Body of pancreas (tissue), 4 donors: ENCODE measurements at places on chromosomes 2 and 18.

- H3K27me3 ChIP-seq: no peaks in the 10 kb centered on the region
- no peaks in the 10 kb centered on the region for H3K4me1 ChIP-seq
- H3K27ac ChIP-seq: no peak overlapping the region
- H3K36me3 ChIP-seq: no peaks in the 10 kb centered on the region
- no peak overlapping the region for H3K4me3 ChIP-seq
These were observed 126.4 kb upstream of the EPAS1 start for GRCh38 chr2:46170611-46171350.

- no peak for DNase-seq
- no peaks in the 10 kb centered on the region for H3K27me3 ChIP-seq
- H3K4me1 ChIP-seq: no peaks in the 10 kb centered on the region
- H3K27ac ChIP-seq: no peak overlapping the region
These were observed 432.9 kb upstream of the MYT1L start for GRCh38 chr2:2764001-2764355.

- no peaks in the 10 kb centered on the region for H3K36me3 ChIP-seq
- peaks cover 24% of the 10 kb centered on the region for H3K4me1 ChIP-seq
- no peak for DNase-seq
- no peak overlapping the region for H3K27ac ChIP-seq
- no peak overlapping the region for H3K4me3 ChIP-seq
- no peaks in the 10 kb centered on the region for H3K27me3 ChIP-seq
These were observed 19.8 kb downstream of the GRHL1 start for GRCh38 chr2:9971105-9971818.

GRCh38 chr2:130720036-130720435, 8.8 kb upstream of the GPR148 start:
- H3K27me3 ChIP-seq: no peaks in the 10 kb centered on the region
- DNase-seq: no peak
- no peak overlapping the region for H3K4me3 ChIP-seq
- no peaks in the 10 kb centered on the region for H3K4me1 ChIP-seq

DNA sequence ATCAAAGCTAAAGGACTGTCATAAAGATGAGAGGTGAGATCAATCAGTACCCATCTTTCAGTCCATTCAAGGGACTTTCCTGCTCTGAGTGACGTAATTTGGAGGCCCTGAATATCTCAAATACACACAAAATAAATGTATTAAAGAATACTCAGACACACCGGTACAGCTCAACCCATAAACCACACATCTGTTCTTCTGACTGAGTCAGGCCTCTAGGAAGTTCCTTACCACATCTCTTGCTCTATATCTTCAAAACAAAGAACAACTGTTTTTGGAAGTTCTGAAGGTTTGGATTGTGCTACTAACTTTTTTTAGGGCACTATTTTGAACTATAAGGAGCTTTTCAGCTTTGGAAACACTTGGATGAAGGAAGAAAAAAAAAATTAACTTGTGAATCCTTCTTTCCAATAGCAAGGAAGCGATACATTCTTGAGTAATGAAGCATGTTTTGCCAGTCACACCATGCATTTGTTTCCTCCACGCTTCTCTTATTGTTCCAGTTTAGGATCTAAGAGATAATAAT, 866.5 kb upstream of the VRK2 start:
- H3K4me1 ChIP-seq: no peaks in the 10 kb centered on the region
- H3K27me3 ChIP-seq: no peaks in the 10 kb centered on the region
- no peak for DNase-seq
- no peak overlapping the region for H3K4me3 ChIP-seq
- H3K27ac ChIP-seq: no peak overlapping the region

- no peak for DNase-seq
- no peaks in the 10 kb centered on the region for H3K36me3 ChIP-seq
- no peaks in the 10 kb centered on the region for H3K27me3 ChIP-seq
- H3K27ac ChIP-seq: no peak overlapping the region
These were observed 32.8 kb upstream of the DOCK10 start for GRCh38 chr2:225074919-225075681.

DNA sequence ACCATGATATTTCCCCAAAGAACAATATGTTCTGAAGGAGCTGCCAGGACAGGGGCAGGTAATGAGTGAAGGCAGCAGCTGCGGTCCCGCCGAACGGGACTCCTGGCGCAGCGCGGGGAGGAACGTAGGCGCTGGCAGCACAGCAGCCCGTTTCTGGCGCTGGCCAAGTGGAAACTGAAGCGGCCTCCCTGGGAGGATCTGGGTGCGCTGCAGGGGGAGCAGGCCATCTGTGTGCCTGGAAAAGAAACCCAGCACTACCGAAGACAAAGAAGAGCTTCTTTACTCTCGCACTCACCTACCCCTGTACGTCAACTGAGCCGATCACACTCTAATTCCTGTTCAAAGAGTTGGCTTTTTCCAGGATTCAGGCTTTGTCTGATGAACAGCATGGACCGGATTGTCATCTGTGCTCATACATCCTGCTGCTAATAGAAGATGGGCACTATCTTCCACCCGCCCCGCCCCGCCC, 11.8 kb downstream of the G6PC2 start:
- no peak overlapping the region for H3K4me3 ChIP-seq
- no peaks in the 10 kb centered on the region for H3K27me3 ChIP-seq
- H3K36me3 ChIP-seq: no peaks in the 10 kb centered on the region
- H3K4me1 ChIP-seq: peaks cover 8% of the 10 kb centered on the region
- peak; percentile 35 for DNase-seq

- H3K27me3 ChIP-seq: no peaks in the 10 kb centered on the region
- no peaks in the 10 kb centered on the region for H3K4me1 ChIP-seq
- no peak overlapping the region for H3K4me3 ChIP-seq
- DNase-seq: peak; percentile 7
- H3K36me3 ChIP-seq: no peaks in the 10 kb centered on the region
- H3K27ac ChIP-seq: peak overlapping the region; percentile 69
These were observed 259.1 kb downstream of the XIRP2 start for GRCh38 chr2:167147271-167147941.

DNA sequence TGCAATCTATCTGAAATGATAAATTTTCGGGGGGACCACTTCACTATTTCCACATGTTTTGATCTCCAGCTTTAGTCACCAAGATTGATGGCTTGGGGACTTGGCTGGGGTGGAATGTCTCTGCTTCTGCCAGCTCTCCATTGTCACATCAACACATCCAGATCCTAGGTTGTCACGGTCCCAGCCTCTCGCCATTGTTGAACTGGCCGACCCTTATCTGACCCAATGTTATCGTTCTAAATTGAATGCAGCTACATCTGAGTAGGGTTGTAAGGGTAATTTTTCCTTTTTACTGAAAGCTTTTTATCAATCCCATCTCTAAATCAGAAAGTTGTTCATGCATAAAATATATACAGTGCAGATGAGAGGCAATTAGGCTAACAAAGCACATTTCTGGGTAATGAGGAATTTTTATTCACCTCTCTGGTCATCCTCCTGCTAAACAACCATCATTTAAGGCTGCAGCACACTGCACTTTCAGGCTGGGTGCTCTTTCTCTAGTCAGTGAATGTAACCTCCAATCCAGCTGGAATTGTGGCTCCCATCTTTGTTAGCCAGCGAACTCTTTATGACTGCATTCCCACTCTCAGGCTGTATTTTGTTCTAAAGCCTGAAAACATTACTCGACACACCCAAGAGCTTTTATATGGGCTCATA, 128.2 kb downstream of the COL4A4 start:
- H3K27me3 ChIP-seq: no peaks in the 10 kb centered on the region
- H3K36me3 ChIP-seq: no peaks in the 10 kb centered on the region
- H3K4me1 ChIP-seq: peaks cover 33% of the 10 kb centered on the region
- no peak for DNase-seq
- no peak overlapping the region for H3K27ac ChIP-seq
- no peak overlapping the region for H3K4me3 ChIP-seq

DNA sequence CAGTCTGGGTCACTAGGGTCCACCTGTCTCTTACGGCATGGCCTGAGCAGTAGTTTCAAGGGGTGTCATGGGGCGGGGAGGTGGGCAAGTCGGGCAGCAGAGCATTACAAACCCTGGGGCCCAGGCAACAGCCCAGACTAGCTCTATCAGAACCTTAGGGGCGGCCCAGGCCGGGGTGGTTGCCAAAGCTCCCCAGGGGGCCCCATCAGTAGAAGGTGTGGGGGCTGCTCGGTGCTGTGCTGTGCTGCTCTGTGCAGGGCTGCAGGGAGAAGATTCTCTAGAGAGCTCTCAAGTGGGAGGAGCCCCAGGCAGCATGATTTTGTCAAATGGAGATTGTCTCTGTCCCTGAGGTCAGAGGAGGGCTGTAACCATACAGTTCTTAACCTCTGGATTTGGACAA, 36.4 kb upstream of the SLC14A1 start:
- H3K27me3 ChIP-seq: no peaks in the 10 kb centered on the region
- no peak for DNase-seq
- no peaks in the 10 kb centered on the region for H3K4me1 ChIP-seq
- H3K27ac ChIP-seq: no peak overlapping the region

- no peak overlapping the region for H3K27ac ChIP-seq
- no peaks in the 10 kb centered on the region for H3K36me3 ChIP-seq
- H3K27me3 ChIP-seq: no peaks in the 10 kb centered on the region
- H3K4me1 ChIP-seq: no peaks in the 10 kb centered on the region
- no peak overlapping the region for H3K4me3 ChIP-seq
These were observed 710.4 kb upstream of the PIK3C3 start for GRCh38 chr18:41244591-41245037.

DNA sequence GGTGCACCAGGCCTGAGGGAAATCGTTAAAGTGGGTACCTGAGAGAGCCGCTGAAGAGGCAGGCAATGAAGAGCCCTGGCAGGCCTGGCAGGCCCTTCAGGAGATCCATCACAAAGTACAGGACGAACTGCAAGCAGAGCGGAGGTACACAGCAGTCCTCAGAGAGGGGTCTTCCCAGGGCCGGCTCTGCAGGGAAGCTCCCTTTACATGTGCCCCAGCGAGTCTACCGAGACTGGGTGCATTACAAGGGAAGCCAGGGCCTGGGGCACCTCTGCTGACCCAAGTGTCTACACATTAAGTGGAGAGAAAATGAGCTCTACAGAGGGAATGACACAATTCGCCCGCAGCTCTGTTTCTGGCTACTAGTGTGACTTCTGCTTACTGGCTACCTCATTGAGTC, 8.1 kb upstream of the ATRAID start:
- no peak overlapping the region for H3K27ac ChIP-seq
- H3K27me3 ChIP-seq: no peaks in the 10 kb centered on the region
- no peaks in the 10 kb centered on the region for H3K4me1 ChIP-seq
- no peak overlapping the region for H3K4me3 ChIP-seq
- no peak for DNase-seq
- no peaks in the 10 kb centered on the region for H3K36me3 ChIP-seq
